ENCODE measurements at places on chromosomes 2 and 18.

DNA sequence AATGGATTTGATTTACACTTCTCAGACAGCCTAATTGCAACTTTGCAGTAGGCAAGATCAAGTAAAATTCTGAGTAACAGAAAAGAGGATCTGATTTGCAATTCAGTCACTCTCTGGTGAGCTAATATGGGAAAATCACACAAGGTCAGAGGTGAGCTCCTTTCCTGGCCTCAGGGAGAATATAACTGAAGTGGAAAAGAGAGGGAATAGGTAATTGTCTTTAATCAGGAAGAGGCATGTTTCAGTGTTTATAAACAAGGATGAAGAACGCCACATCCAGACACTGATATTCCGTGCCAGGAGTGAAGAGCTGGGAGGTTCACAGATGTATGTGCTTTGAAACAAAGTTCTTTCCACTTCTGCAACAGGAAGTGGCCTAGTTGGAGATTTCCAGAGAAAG is 127.1 kb downstream of the ETAA1 start:
- no peak for DNase-seq

DNA sequence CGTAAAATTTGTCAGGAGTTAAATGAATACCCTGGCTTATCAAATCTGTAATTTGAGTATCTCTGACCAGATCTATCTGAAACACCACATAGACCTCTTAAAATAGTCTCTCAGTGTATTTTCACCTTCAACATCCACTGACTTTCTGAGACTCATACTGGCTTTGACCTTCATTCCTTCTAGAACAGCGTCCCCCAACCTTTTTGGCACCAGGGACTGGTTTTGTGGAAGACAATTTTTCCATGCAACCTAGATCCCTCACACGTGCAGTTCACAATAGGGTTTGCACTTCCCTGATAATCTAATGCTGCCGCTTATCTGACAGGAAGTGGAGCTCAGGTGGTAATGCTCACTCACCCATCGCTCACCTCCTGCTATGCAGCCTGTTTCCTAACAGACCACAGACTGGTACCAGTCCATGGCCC is 3.2 kb downstream of the NBAS start:
- no peak for DNase-seq

- no peak for DNase-seq
These were observed 159.9 kb downstream of the BARD1 start for GRCh38 chr2:214649440-214650205.

- DNase-seq, result no peak
These were observed 27.2 kb downstream of the ACAA2 start for GRCh38 chr18:49786019-49786720.

DNA sequence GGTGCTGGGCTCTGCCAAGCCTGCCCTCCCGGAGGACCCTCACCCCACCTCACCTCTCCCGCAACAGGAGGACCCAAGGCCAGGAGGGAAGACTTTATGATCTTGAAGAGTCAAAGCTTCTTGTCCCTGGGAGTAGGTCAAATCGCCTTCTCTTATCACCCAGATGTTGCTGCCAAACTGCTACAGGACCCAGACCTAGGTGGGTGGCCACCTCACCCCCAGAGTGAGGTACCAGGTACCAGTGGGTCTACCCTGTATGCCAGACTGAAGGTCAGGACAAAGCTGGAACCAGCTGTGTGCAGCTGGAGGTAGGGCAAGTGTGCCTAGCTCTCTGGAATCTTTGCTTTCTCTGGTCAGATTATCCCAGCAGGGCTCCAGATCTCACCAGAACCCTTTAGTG is 197.2 kb downstream of the ZFP36L2 start:
- no peak for DNase-seq

Data from stimulated activated CD4-positive, alpha-beta T cell treated with anti-CD3 and anti-CD28 coated beads, Interleukin-1b, Interleukin-23, amount 100 ng/mL, for 4 hours (primary cell).